Left kidney (tissue), 8 donors: ENCODE measurements at places on chromosomes 11 and 22. TPM values are rescaled to one million over a fixed set of nuclear protein-coding genes. Genes with fewer than 3 reads are reported as not detected.

The DUSP8 gene
- polyA plus RNA-seq, result 3.2 TPM

The HOATZ gene
- polyA plus RNA-seq, result 0.28 TPM

The OR51B4 gene
- 0.35 TPM for polyA plus RNA-seq

The TBX1 gene
- 0.42 TPM for polyA plus RNA-seq

The OR52H1 gene
- polyA plus RNA-seq, result 0.13 TPM

The SIAE gene
- polyA plus RNA-seq, result 31.5 TPM
